ENCODE measurements at places on chromosomes 2 and 18.

- no peak for DNase-seq
Observed at GRCh38 chr18:49335677-49336076, 124.8 kb downstream of the DYM start.

DNA sequence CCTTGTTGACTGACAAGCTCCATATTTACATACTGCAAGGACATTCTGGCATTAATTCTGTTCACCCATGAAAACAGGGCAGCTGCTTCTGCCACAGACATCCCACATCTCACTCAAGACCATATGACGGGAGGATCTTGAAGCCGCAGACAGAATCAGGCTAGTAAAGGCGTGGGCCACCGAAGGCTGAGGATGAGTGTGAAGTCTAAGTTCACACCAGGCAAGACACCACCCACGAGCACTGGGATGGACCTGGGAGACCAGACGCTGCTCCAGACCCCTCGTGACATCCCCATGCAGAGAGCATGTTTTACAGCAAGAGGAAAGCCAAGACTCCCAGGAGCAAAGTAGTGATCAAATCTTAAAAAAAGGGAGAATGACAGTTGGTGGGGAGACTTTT lies 3.2 kb downstream of the FHL2 start:
- no peak for DNase-seq

- no peak for DNase-seq
Observed at GRCh38 chr18:46470714-46471113, 186.3 kb downstream of the LOXHD1 start.

DNA sequence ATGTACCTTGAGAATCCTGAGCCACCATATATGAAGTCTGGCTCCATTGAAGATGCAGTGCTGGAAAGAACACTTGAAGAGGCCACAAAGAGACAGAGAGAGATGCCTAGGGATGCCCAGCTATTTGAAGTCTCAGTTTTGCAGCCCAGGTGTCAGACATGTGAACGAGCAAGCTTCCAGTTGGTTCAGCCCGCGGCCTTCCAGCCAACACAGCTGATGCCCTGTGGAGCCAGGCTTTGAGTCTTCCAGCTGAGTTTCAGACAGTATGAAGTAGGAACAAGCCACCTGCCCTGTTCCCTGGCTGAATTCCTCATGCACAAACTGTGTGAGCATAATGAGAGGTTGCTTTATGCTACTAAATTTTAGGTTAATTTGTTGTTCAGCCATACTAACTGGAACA lies 108.8 kb downstream of the SPHKAP start:
- no peak for DNase-seq
